Stimulated activated CD4-positive, alpha-beta T cell treated with anti-CD3 and anti-CD28 coated beads, TNF-alpha, amount 100 ng/mL, for 4 hours (primary cell): ENCODE measurements at places on chromosomes 7 and 10.

- no peak for DNase-seq
Measured at GRCh38 chr10:128125416-128125943, 743 bp downstream of the MKI67 start.

- no peak for DNase-seq
Measured at GRCh38 chr10:62380016-62380415, 5.8 kb downstream of the ZNF365 start.

DNA sequence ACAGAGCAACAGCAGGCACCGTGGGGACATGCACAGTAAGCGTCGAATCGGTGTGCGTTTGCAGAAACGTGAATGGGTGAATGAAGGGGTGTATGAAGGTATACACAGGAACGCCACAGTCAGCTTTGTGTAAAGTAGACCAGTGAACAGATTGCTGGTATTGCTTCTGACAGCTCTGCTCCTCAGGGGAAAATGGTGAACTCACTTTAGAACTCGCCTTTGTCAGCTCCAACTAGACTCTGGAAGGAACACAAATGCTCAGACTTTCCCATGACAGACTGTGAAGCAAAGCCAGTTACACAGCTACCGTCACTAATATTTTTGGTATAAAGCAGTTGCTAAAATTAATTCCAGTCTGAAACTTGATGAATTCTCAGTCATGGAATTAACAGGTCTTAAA lies 78.9 kb downstream of the CUX1 start:
- no peak for DNase-seq

DNA sequence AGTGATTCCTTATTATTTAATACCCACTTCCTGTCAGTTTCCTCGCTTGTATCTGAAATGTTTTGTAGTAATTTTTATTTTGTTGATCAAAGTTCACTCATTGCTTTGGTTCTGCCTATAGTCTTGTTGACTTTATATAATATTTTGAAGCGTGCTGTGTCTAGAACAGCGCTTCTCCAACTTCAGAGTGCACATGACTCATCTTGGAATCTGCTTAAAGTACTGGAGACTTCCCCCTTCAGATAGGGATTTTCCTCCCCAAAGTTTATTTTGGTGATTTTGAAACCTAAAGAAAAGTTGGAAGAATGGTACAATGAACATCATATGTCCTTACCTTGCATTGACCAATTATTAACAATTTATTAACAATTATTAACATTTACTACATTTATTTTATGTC lies 5.8 kb downstream of the COMTD1 start:
- DNase-seq: no peak

GRCh38 chr7:134723892-134724291 lies 55.5 kb upstream of the CALD1 start:
- DNase-seq: no peak

GRCh38 chr10:57579926-57580325 lies 687.8 kb downstream of the IPMK start:
- DNase-seq: no peak

GRCh38 chr7:11607686-11608085 lies 224.3 kb downstream of the THSD7A start:
- no peak for DNase-seq

DNA sequence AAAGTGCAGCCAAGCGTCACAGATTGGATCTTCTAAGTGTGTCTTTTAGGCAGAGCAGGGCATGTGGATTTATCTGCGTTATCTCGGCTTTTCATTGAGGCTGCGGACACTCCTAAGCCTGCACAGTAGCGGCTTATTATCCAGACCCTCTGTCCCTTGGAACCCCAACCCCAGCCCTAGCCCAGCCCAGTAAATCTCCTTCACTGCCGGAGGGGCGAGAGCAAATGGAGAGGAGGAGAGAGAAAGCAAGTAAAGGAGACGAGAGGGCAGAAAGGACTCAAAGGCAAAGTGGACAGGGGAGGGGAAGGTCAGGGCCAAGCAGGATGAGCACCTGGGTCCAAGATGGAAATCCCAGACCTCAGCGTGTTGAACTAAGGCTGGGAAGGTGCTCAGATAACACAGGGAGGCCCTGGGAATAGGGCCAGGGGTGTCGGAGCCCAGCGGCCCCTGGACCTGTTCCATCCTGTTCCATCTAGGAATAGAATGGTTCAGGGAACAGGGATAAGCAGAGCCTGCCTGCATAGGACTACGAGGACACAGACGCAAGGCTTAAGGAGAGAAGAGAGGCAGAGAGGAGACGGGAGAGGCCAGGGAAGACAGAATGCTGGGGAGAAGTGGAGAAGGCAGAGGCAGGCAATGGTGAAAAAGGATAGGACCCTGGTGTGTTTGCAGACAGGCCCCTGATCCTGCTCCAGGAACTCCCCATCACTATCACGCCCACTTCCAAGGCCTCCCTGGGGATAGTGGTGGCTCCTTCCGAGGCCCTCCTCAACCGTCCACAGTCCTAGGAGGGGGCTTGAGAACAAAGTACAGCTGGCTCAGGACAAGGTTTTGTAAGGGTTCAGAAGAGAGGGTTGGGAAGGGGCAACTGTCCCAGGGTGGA lies 99.6 kb downstream of the CHST15 start:
- no peak for DNase-seq

GRCh38 chr10:92681306-92681834 lies 8.4 kb upstream of the HHEX start:
- DNase-seq: no peak

DNA sequence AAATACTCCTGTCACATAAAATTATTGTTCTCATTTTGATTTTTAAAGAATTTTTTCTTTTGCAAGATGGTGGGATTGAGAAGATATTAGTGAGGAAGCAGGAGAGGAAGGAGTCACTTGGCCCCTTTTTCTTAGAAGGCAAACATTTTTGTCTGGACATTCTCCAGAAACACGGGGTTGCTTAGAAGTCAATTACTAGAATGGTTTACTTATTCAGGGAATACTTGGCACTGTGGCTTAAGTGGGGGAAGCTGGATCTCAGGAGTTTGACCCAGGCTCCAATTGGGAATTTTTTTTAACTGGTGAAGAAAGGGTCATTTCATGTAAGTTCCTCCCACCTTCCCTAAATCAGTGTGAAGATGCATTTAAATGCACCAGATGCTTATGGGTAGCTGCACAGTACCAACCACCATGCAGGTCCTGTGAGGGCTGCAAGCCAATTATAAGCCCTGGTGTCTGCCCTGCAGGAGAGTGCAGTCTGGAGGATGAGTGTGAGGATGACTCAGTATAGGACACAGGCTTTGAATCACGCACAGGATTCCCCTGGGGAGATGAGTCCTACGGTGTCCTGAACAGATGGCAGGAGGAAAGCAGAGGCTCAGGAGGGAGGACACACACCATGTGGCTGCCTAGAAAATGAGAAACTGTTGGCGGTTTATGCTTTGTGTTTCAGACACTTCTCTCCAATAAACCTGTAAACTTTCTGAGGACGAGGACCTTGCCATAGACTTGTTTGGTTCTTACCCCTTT lies 299.1 kb downstream of the PLXNA4 start:
- DNase-seq: no peak

- DNase-seq: no peak
Measured at GRCh38 chr7:155594961-155595366, 48.6 kb upstream of the CNPY1 start.

DNA sequence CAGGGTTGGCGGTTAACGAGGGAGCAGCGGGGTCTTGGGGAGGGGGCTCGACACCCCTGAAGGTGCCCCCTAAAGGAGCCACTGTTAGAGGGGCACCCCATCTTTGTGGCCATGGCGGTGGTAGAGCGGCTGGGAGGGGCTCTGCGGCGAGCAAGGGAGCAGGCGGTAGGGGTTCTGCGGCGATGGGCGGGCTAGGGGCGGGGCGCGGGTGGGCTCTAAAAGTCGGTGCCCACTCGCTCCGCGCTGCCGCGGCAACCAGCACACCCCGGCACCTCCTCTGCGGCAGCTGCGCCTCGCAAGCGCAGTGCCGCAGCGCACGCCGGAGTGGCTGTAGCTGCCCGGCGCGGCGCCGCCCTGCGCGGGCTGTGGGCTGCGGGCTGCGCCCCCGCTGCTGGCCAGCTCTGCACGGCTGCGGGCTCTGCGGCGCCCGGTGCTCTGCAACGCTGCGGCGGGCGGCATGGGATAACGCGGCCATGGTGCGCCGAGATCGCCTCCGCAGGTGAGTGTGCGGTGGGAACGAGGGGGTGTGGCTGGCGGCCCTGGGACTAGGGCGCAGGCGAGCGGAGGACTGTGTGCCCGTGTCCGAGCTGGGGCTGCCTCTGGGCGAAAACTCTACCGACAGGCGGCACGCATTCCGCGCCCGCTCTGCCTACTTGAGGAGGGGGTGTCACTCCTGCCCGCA lies at the start of gene MEST:
Gene MEST (plus strand): TSS at position 245 of the 682 bp plus-strand sequence. CDS start 229 bp downstream, at position 474.
- no peak for DNase-seq

GRCh38 chr7:16447876-16448275 lies 17.7 kb downstream of the SOSTDC1 start:
- no peak for DNase-seq

DNA sequence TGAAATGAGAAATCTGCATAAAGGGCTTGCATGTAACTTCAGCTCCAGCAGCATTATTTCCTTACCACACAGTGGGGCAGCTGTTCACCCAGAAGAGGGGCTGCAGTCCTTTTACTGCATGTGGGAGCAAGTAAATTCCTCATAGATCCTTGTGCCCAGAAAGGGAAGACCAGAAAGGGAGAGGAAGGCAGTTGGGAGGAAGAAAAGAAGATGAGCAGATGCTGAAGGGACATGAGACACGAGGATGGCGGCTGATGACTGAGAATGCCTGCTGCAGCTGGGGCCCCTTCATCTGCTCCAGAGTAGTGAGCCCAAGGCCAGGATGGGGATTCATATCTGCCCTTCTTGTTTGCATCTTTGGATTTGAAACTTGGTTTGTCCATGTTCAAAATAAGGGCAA lies 80.5 kb downstream of the WIPF3 start:
- DNase-seq: no peak

GRCh38 chr7:4720225-4720624 lies 38.1 kb downstream of the FOXK1 start:
- DNase-seq: no peak

DNA sequence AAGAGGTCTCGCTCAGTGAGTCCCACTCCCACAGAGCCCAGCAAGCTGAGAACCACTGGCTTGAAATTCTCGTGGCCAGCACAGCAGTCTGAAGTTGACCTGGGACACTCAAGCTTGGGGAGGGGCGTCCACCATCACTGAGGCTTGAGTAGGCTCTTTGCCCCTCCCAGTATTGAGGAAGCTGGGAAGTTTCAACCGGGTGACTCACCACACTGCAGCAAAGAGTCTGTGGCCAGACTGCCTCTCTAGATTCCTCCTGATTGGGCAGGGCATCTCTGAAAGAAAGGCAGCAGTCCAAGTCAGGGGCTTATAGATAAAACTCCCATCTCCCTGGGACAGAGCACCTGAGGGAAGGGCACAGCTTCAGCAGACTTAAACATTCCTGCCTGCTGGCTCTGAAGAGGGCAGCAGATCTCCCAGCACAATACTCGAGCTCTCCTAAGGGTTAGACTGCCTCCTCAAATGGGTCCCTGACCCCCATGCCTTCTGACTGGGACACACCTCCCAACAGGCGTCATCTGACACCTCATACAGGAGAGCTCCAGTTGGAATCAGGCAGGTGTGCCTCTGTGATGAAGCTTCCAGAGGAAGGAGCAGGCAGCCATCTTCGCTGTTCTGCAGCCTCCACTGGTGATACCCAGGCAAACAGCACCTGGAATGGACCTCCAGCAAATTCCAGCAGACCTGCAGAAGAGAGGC lies 970.9 kb upstream of the LRRN3 start:
- DNase-seq: no peak

DNA sequence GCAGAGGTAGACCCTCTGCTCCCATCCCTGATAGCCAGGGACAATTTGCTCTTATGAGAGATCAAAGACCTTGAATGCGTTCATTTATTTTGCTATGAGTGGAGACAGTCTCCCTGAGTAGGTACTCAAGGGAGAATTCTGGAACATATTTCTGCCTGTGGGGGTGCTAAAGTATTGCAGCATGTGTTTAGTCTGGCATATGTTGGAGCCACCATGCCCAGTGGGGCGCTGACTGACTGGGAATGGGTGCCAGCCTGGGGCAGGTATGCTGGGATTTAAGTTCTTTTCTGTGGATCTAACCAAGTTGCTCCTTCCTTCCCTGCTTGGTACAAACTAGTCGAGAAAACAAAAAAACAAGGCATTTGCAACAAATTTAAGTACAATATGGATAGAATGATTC lies 99.1 kb downstream of the JCAD start:
- DNase-seq: no peak

- no peak for DNase-seq
Measured at GRCh38 chr7:41517771-41518170, 185.1 kb downstream of the INHBA start.

DNA sequence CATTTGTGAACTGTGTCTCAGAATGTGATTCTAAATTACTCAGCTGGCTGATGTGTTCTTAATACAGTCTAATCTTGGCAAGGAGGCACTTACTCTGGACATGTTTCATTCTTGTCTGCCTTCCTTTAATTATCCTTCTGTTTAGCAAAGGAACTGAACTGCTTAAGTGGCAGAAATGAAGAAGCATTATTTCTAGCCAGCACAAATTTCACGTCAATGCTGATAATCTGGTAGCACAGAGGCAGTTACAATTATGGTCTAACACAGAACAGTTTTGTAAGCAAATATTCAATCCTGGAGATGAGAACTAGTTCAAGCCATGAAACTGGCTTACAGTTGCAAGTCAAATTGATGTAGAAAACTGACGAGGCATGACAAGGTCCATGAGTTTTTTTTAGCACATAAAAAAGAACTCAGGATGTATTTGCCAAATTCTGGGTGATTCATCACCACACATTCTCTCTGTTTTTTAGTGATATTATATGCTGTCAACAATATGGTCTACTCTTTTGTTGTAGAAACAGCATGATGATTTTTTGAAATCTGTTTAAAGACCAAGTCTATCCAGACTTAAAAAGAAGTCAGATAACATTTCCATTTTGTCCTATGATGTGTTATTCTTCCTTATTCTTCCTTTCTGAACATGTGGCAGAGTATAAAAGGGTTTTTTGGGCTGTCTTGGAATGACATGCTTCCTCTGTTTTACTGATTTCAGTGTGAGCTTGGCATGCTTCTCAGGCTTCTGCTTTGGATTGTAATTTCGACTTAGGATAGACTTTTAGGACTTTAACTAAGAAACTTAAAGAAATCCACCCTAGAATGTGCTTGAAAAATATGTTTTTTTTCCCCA lies 154.8 kb downstream of the DNAJB9 start:
- no peak for DNase-seq

DNA sequence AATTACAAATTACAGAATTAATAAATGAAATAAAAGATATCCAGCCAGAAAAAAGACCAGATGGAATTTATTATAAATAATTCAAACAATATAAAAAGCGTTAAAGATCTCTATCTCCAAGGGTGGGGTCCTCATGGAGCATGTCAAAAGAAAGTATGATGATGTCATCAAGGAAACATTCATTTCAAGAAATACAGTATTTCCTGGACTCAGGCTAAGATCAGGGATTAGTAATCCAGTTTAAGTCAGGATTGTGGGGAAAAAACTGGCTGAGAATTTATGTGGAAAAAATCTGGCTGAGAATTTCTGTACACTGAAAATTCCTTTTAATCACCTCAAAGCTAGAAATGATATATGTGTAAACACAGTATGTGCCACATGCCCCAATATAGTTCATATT lies 1075.3 kb downstream of the XPNPEP1 start:
- no peak for DNase-seq

DNA sequence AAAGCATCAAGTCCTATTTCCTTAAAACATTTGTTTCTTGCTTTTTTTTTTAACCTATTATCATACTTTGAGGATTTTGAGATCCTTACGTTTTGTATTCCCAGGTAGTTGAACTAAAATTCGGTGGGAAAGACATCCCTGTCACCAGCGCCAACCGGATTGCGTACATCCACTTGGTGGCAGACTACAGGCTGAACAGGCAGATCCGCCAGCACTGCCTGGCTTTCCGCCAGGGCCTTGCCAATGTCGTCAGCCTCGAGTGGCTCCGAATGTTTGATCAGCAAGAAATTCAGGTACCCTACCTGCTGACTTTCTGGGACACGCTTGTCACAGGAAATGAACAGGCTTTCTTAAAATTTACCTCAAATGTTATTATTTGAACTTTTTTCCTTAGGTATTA lies 83.0 kb upstream of the DNAJB6 start:
- no peak for DNase-seq
